ENCODE measurements at places on chromosomes 2 and 18.
A peak's percentile ranks its signal among the peaks of the same experiment; 100 is the strongest.

DNA sequence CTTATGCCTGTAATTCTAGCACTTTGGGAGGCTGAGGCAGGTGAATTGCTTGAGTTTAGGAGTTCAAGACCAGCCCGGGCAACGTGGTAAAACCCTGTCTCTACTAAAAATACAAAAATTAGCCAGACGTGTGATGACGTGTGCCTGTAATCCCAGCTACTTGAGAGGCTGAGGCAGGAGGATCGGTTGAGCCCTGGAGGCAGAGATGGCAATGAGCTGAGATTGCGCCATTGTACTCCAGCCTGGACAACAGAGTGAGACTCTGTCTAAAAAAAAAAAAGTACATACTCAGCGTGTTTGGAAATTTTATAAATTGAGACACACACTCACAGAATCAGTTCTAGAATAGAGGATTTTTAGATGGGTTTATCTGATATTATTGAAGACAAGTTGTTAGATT lies 17.1 kb upstream of the GIGYF2 start:
- DNase-seq, result no peak

- no peak for DNase-seq
Observed at GRCh38 chr18:78818961-78819360, 160.7 kb upstream of the SALL3 start.

DNA sequence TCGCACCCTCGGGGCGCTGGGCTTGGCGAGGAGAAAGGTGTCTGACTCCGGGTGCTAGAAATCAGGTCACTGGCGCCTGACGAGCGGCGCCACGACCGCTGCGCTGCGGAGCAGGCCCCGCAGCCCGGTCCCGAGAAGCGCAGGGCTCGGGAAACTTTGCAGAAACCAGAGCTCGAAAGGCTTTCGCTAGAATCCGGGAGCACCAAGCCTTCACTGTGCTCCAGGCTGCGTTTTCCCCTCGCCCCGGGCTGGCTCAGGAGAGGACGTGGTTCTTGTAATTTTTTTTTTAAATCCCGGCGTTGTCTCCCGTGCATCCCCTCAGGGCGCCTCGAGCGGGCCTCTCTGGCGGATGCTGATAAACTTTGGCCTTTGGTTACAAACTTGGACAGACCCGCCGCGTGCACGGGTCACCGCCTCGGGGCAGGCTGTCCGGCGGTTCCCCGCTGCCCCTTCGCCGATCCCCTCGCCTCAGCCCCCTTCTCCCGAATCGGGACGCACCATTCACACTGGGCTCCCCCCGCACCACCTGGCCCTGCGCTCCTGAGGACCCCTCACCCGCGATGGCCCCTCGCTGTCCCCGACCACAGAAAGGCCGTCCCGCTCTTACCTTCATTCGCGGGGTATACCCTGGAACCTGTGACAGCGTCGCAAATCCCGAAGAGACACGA lies 419 bp downstream of the EPHA4 start:
- no peak for DNase-seq

- no peak for DNase-seq
Observed at GRCh38 chr18:8656232-8656631, 47.0 kb downstream of the RAB12 start.

DNA sequence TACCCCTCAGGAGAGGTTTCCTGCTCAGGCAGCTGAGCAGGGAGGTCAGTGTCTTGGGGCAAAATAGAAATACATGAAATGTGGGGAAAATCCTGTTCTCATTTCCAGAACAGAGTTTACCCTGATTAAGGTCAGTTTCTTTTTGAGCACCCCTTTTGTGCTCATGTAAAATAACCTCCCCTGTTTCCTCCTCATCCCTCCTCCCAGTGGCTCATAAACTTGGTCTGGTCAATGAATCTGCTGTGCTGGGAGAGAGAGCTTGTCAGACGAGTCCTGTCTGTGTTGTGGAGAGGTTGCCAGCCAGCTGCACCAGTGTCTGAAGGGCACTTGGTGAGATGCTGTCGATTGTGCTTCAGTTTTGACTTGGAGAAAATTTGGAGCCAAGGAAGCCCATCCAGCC lies 48.6 kb downstream of the NTSR2 start:
- DNase-seq, result no peak

DNA sequence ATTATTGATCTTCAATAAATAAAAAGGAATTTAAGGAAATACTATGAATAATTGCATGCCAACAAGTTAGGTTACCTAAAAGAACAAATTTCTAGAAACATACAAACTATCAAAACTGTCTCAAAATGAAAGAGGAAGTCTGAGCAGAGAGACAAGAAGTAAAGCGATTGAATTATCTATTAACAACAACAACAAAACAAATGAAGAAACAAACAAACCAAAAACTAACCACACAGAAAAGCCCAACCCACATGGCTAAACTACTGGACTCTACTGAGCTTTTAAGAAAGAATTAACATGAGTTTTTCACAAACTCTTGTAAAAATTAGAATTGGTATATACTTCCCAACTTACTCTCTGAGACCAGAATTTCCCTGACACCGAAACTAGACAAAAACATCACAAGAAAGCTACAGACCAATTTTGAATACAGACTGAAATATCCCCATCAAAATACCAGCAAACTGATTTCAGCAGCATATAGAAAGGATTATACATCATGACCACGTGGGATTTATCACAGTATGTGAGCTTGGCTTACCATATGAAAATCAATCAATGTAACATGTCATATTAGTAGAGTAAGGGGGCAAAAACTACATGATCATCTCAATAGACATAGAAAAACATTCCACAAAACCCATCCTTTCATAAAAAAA lies 16.6 kb upstream of the GALNT1 start:
- no peak for DNase-seq

GRCh38 chr18:2905854-2906703 lies 59.3 kb downstream of the EMILIN2 start:
- no peak for DNase-seq

DNA sequence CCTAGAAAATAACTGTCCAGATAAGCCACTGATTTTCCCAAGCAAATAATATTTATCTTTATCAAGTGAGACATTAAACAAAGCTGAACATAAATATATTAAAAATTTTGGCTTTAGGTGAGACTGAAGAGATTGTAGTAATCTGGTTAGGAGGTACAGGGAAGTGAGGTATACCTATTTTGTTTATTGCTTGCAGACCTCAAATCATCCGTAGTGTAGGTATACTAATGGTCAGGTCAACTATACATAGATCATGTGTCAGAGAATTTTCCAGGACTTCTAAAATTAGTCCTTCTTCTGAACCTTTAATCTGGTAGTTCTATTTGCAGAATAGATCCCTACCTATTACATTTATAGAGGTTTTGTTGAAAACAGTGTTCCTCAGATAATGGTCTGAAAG lies 41.5 kb downstream of the SP140 start:
- no peak for DNase-seq

DNA sequence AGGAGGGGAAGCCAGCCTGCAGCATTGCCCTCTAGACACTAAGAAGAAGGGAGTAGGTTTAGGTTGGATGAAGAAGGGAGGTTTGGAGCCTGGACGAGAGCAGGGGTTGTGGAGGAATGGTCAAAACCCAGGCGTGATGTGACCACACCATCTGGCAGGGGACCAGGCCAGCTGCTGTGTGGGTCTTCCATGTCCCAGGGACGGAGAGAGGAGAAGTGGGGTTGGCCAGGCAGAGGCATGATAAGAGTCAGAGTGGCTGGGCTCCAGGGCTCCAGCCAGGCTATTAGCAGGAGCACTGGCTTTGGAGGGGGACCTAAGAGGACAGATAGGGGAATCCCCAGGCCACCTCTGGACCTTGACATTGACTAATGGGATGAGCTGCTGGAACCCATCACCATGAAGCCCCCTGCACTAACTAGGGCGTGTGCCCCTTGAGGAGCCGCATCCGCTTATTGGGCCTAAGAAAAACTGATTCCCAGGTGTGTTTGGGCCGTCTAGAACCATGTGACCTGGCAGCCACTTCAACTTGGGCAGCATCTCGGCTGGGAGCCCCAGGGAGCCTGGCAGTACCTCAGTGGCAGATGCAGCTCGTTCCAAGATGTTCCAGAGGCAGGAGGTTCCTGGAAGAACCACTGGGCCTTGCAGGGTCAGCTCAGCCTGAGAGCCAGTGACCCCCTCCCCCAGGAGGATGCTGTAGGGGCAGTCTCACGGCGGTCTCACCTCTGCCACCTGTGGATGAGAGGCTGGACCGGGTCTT lies 235.1 kb downstream of the AGAP1 start:
- no peak for DNase-seq

- DNase-seq, result peak; percentile 11
Observed at GRCh38 chr2:27085673-27086089, 891 bp upstream of the KHK start.

DNA sequence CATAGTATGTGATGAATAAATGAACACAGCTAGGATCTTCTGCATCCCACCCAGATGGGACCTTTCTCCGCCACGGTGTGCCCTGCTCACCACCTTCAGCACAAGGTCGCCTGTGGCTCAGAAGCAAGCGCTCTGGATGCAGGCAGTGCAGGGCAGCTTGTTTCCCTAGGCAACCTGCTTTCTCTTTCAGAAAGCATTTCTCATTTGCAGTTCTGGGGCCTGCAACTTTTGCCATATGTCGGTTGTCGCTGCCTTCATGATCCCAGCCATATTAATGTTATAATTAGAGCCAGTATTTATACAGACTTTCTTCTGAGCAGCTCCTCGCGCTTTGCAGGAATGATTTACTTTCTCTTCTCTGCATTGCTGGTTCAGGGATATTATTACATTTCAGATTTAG lies 692.8 kb downstream of the RNF144A start:
- no peak for DNase-seq

- no peak for DNase-seq
Observed at GRCh38 chr2:230674966-230675672, 37.5 kb upstream of the CAB39 start.

DNA sequence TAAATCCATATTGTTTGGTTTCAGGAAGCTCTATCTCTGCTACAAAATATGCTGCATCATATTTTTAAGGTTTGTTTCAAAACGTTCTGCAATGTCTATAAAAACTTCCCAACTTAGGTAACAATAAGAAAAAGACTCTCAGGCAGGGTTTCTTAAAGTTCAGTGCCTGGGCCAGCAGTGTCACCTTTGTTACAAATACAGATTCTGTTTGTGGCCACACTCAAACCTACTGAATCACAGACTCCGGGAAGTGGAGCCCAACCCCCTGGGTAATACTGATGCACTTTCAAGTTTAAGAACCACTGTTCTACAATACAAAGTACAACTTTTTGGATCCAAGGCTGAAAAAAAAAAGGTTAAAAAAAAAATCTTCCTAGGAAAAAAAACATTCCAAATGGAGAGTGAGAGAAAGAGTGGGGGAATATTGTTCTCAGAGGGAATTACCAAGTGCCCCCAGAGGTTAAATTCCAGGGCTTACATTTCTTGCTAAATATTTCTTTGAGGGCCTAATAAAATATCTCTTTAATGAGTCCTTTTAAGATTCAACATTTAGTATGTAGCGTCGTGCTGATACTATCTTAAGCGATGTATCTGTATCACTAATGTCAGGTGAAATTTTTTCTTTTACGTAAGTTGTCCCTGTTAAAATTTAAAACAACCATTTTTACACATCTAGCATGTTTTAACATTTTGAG lies 476.7 kb downstream of the TXNL1 start:
- no peak for DNase-seq

DNA sequence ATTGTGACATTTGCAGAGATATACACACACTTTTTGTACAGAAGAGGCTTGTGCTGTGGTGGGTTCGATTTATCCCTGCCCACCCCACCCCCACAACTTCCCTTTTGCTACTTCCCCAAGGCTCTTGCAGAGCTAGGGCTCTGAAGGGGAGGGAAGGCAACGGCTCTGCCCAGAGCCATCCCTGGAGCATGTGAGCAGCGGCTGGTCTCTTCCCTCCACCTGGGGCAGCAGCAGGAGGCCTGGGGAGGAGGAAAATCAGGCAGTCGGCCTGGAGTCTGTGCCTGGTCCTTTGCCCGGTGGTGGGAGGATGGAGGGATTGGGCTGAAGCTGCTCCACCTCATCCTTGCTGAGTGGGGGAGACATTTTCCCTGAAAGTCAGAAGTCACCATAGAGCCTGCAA lies 40.0 kb downstream of the STEAP3 start:
- no peak for DNase-seq

DNA sequence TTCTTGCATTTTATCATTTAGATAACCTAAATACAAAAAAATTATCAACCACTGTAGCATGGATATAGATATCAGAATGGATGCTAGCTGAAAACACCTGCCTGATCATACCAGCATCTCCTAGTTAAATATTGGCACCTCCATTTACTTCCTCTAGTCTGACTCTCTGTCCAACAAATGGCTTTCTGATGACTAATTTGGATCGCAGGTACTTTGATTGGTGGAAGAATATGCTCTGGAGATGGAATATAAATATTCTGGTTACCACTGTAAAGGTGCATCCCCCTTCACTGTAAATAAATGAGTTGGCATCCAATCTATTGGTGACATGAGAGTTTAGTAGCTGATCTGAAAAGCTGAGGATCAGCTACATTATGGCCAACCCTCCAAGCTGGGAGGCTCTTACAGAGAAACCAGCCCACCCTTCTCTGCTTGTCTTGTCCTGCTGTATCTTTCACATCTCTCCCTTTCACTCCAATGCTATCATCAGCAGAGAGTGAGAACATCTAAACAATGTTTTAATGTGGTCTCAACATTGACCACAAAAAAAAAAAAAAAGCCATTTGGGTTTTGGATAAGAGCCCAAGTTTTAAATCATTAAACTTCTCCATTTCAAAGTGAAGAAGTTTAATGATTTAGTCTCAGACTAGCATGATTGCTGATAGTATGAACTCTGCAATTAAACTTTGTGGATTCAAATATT lies 90.5 kb downstream of the PMAIP1 start:
- no peak for DNase-seq

- no peak for DNase-seq
Observed at GRCh38 chr2:152560166-152560565, 157.1 kb downstream of the PRPF40A start.

- no peak for DNase-seq
Observed at GRCh38 chr2:173395567-173396351, 41.1 kb downstream of the CDCA7 start.

DNA sequence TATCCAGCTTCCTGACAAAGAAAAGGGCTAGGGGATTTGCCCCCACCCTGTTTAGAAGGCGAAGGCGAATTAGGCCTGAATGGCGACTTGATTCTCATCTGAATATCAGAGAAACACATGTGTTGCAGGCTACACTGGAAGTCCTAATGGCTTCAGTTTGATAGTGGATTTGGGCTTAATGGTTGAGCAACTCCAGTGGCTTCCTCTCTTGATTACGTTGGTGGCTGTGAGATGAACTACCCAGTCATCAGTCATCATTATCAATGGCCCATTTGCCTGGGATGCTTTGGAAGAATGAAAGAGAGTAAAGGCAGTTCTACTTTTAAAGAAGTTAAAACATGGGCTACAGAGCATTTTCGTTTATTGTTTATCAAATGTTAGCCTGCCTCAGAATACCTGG lies 60.9 kb upstream of the IL1R1 start:
- no peak for DNase-seq

GRCh38 chr2:217307023-217307422 lies 447.2 kb upstream of the TNP1 start:
- DNase-seq, result no peak
